ENCODE measurements at places on chromosomes 5 and 9.
A peak's percentile ranks its signal among the peaks of the same experiment; 100 is the strongest.

- DNase-seq, result no peak
These were observed 65.6 kb downstream of the ANKRD55 start for GRCh38 chr5:56167519-56167918.

DNA sequence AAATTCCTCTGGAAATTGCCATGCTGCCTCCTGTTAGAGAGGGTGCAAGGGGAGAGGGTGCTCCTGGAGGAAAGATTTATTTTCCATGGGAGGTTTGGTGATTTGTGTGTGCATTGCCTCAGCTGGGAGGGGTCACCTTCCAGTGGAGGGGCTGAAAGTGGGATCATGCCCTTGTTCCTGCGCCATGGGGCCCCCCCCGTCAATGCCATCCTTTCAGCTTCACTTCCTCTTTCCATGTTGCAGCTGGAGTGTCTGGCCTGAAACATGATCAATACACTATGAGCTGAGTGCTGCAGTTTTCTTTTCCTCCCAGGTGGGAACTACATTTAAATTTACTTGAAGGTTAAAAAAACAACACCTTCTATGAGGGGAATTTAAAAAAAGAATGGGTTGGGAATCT, 176.8 kb downstream of the MELK start:
- DNase-seq, result no peak

DNA sequence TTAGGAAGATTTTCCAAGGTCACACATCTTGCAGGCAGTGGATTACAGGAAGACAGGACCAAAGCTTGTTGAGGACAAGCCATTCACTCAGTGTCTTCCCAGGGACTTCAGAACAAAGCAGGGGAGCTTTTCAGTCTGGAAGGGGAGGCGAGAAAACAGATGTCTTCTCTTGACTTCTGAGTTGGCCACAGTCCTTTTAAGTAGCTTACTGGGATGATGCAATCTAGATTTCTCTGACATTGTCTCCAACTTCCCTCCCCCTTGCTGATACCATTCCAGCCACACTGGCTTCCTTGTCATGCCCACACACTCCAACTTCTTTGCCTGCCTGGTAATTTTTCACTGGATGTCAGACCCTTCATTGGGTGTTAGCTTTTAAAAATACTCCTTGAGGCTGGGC, 174.2 kb upstream of the TBC1D2 start:
- DNase-seq, result no peak

GRCh38 chr5:76527685-76528161, 95.5 kb downstream of the F2RL2 start:
- no peak for DNase-seq

DNA sequence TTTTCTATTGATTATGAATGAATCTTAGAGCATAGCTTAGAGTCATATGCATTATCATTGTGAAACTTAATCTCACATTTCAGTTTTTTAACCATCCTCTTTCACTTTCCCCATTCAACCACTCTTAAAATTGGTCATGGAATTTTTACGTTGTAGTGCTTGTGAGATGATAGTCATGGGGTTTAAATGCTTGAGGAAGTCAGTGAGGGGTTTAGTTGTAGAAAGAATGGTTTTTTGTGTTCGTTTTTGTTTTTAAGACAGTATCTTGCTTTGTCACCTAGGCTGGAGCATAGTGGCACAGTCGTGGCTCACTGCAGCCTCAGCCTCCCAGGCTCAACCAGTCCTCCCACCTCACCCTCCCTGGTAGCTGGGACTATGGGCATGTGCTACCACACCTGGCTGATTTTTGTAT, 19.6 kb downstream of the UGCG start:
- no peak for DNase-seq

DNA sequence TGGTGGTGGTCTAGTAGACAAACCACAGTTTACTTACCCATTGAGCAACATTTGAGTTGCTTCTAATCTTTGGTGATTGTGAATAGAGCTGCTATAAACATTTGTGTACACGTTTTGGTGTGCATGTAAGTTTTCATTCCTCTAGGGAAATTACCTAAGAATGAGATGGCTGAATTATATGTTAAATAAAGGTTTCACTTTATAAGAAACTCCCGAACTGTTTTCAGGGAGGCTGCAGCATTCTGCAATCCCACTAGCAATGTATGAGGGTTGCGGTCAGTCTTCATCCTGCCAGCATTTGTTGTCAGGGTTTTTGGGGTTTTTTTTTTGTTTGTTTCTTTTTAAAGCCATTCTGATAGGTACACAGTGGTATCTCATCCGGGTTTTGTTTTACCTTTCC, 45.7 kb upstream of the PPARGC1B start:
- no peak for DNase-seq

DNA sequence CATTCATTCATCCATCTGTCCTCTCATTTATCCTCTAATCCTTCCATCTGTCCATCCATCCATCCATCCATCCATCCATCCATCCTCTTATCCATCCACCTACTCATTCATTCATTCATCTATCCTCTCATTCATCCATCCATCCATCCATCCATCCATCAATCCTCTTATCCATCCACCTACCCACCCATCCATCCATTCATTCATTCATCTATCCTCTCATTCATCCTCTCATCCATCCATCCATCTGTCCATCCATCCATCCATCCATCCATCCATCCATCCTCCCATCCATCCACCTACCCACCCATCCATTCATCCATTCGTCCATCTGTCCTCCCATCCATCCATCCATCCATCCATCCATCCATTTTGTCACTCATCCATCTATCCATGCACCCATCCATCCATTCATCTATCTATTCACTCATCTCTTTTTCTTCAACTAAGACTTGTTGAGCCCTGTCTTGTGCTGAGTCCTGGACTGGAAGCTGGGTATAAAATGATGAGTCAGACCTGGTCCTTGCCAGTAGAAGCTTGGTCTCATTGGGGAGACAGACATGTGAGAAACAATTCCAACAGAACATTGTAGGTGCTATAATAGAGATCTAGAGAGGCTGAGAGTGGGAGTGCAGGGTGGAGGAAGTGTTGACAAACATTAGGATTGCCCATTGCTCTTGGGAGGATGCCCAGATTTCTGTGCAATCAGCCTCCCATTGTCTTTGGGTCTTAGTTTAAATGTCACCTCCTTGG, 55.0 kb upstream of the IER5L start:
- DNase-seq, result no peak

DNA sequence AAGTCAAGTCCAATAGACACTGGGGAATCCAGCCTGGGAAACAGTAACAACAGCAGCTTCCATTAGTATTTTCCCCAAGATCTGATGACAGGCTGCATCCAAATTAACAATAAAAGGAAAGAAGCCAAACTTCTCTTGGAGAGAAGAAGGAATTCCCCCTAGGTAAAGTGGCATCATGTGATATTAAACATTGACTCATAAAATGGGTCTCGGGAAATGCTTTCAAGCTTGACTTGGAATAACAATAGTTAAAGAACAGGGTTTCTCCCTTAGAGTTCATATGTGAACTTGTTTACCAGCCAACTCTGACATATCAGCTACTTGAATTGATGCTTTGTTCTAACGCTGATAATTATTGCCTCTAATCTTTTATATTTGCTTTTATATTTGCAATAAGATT, 45.4 kb downstream of the ENTREP1 start:
- no peak for DNase-seq

- DNase-seq, result no peak
These were observed 54.9 kb downstream of the USP20 start for GRCh38 chr9:129889941-129890717.

DNA sequence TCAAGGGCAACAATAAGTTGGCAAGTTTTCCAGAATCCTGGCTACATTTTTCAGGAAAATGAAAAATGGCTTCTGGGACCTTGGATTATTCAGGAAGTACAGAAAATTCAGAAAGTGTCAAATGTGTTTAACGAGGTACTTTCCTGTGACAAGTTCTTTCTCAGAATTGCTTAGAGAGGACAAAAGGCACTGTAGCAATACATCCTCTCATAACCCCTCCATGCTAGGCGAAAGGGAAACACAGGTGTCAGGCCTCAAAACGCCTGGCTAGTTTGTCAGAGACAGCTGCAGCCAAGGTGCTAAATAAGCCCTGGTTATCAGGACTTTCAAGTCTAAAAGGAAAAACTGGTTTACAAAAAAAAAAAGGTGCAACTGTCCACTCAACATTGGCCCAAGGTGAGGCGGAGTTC, 115.2 kb downstream of the GNAQ start:
- no peak for DNase-seq

GRCh38 chr9:2012347-2012746, 2.8 kb upstream of the SMARCA2 start:
- no peak for DNase-seq

GRCh38 chr5:38905516-38905915, 59.7 kb downstream of the OSMR start:
- DNase-seq, result no peak

DNA sequence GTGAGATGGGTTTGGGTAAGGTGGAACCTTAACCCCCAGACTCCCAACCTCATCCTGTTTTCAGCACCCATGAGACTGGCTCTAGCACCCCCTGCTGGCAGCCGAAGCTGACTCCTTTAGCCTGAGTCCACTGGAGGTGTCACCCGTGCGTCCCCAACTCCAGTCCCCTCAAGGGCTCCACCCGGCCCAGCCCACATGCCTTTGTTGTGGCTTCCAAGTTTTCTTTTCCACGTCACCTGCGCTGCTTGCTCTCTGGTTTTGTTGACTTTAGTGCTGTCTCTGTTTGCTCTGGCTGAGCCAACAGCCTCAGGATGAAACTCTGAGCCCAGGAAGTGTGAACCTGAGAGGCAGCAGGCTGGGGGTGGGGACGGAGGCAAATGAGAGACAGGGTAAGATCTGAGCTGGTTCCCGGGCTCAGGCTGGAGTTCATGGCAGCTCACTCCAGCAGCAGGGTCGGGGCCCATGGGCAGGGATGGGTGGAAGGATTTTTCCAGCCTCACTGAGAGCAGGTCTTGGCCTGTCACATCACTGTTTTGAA, 13.2 kb upstream of the AQP7 start:
- DNase-seq, result peak; percentile 33

GRCh38 chr5:127367946-127368465, 77.4 kb downstream of the MEGF10 start:
- no peak for DNase-seq

DNA sequence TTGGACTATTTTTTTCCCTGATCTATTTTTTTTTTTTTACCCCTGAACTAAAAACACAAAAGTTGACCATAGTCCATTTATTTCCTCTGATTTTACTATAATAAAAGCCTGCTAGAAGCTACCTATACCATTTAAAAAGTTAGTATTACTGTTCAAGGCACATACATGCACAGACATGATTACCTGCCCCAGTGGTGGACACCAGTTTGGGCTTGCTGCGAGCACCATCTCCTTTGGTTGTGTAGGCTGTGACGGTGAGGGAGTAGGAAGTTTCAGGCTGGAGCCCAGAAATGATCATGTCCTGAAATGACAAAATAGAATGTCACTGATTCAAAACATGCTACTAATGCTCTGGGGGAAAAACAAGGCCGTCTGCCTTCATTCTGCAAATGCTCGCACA, 693.1 kb upstream of the DMAC1 start:
- DNase-seq, result no peak

DNA sequence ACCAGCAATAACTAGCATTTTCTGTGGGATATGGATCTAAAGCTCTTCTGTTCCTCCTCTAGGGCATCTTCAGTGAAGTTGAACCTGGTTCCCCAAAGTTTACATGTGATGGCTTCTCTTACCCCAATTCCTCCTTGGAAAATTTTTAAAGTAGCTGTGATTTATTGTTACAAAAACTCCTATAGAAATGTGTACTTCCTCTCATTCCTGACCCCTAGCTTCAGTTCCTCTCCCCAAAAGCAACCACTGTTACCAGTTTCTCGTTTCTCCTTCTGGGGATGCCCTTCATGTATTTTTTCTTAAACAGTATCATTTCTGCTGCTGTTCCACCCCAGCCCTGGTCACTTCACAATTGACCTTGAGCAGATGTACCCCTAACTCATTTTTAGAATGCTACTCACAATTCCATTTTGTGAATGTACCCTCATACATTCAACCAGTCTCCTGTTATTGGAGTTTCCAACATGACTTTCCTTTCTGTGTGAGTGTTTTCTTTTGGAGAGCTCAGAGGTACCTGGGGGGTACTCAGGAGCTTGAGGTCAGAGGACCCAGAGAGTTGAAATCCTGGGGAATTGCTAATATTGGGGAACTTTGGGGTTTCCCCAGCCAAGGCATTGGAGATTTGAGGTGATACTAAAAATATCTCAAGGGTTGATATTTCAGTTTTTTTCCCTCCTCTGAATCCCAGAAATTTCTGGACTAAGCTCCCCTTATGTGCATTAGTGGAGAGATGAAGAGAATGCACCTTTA, 18.6 kb upstream of the GLRX start:
- no peak for DNase-seq

- no peak for DNase-seq
These were observed 65.8 kb upstream of the COL5A1 start for GRCh38 chr9:134575901-134576176.

DNA sequence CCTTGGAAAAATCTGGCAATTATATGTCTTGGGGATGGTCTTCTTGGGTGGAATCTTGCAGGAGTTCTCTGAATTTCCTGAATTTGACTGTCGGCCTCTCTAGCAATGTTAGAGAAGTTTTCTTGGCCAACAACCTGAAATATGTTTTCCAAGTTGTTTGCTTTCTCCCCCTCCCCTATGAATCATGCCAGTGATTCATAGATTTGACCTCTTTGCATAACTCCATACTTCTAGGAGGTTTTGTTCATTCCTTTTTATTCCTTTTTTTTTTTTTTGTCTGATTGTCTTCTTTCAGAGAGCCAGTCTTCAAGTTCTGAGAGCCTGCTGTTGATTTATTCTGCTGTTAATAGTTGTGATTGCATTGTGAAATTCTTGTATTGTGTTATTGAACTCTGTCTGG, 56.7 kb upstream of the SLC44A1 start:
- no peak for DNase-seq

GRCh38 chr5:67144183-67144639, 52.4 kb downstream of the CD180 start:
- DNase-seq, result no peak

GRCh38 chr5:14806456-14806855, 65.1 kb downstream of the ANKH start:
- DNase-seq, result no peak

- DNase-seq, result peak; percentile 13
These were observed 8.8 kb downstream of the ATP10B start for GRCh38 chr5:160843240-160843639.

- peak; percentile 40 for DNase-seq
These were observed 572 bp downstream of the ZDHHC21 start for GRCh38 chr9:14692470-14693250.

DNA sequence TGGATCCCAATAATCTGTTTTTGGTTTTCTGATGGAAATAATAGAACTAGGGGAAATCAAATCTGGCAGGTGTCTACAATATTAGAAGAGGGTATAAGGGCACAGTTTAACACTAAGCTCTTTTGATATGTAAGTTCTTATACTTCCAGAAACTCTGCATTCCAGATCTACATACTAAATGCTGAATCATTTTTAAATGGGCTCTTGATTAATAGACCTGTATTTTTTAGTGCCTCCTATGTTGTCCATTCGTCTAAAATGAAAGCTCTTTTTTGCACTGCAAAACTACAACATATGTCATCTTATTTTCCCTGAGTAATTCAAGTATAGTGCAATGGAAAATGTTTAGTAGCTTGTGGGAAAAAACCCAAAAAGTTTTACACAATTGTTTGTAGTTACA, 44.2 kb downstream of the NR6A1 start:
- DNase-seq, result no peak

Measured in NCI-H748 treated with DMSO at 0.1 percent for 48 hours (cell line).